ENCODE measurements at places on chromosomes 13 and 19. TPM values are rescaled to one million over a fixed set of nuclear protein-coding genes. Genes with fewer than 3 reads are reported as not detected.

RASIP1 gene
- total RNA-seq: 154 TPM

GRCh38 chr13:23467048-23467931 is 33.8 kb upstream of the SACS start:
- peak; percentile 21 for DNase-seq

TEX30 gene
- total RNA-seq: 35.7 TPM

CABP5 gene
- not detected for total RNA-seq

- no peak for DNase-seq
Measured at GRCh38 chr13:109401307-109401706, 385.1 kb downstream of the IRS2 start.

ZSWIM4 gene
- 23.7 TPM for total RNA-seq

- DNase-seq: no peak
Measured at GRCh38 chr19:30878495-30878894, 470.7 kb downstream of the TSHZ3 start.

CGB8 gene
- not detected for total RNA-seq

GRCh38 chr19:28425046-28425931 is 787.7 kb downstream of the UQCRFS1 start:
- no peak for DNase-seq

DNA sequence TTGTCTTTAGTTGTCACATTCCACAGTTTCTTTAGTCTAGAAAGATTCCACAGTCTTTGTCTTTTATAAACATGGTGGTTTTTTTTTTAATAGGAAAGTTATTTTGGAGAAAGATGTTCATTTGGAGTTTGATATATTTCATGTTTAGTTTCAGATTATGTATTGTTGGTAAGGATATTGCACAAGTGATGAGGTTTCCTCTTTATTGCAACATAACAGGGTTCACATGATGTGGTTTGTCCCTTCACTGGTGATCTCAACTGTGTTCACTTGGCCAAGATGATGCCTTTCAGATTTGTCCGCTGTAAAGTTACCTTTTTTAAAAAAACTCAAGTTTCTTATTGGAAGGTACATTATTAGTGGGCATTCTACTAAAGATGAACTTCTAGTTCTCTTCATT is 3.2 kb downstream of the ZNF230 start:
- DNase-seq: no peak

GRCh38 chr13:33968520-33969507 is 150.9 kb downstream of the RFC3 start:
- DNase-seq: no peak
